ENCODE measurements at places on chromosomes 7 and 10.

DNA sequence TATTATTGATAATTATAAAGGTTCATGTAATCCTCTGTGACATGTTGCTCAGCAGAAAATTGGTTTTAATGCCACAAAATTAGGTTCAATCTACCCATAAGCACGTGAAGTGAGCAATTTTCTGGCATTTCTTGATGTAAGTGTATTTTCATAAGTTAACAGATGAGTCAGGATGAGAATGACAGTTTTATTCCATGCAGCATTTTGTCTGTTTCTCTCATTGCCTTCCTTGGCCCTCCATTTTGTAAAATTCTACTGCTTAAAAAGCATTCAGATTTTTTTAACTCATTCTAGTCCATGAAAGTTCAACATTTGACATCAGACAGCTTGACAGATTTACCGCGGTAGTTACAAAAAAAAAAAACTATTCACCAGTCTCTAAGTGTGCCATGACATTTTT lies 4.0 kb upstream of the GFRA1 start:
- no peak for DNase-seq

GRCh38 chr10:79143879-79144278 lies 75.1 kb downstream of the ZMIZ1 start:
- DNase-seq, result no peak

DNA sequence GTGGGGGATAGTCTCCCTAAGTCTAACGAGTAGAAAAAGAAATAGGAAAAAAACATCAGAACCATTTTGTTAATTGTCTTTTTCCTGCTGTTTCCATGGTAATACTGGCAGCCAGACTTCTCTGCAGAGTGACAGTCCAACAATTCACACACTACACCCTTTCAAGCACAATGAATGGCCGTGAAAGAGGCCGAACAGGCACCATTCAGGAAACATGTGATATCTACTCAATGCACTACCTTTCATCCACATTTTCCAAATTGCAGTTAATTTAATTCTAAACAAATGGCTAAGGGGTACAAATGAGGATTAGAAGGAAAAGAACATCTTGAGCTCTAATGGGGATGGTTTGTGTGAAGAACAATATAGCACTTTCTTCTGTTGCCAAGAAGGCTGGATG lies 358.5 kb upstream of the ANKRD30A start:
- no peak for DNase-seq

DNA sequence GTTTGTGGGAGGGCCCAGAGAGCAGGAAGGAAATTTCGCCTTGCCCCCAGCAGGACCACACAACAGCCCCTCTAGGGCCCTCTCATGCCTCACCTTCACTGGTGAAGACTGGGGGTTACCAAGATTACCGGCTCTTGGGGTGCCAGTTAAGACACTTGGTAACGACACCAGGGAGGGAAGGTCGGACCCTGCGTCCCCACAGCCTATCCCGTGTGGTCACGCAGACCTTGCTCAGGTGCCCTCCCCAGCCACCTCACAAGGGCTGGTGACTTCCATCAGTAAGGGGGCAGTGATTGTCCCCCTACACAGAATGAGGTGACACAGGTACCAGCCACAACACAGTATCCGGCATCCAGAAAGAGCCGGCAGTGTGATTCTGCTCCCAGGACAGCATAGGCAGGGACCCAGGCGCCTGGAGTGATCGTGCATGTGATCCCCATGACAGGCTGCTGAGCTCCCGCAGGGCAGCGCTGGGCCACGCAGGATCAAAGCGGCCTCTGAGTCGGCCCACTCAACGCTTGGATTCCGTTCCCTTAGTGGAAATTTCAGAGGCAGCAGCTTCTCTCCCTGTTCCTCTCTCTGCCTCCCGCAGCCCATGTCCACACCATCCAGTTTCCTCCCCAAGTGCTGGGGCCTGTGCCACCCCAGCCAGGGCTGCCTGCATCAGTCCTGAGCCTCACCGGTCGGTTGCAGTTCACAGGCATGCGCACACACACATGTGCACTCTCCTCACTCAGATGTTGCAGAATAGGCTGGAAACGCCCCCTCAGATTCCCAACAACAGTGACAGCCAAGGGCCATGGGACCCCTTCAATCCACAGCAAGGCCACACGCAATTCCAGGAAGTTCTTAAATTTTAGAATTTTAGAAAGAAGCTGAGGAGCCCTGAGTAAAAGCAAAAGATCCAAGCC lies 35.8 kb downstream of the CAMK2B start:
- peak; percentile 49 for DNase-seq

GRCh38 chr10:25078658-25079431 lies 62.4 kb downstream of the THNSL1 start:
- no peak for DNase-seq

GRCh38 chr10:92486637-92487036 lies 87.3 kb downstream of the IDE start:
- no peak for DNase-seq

- DNase-seq, result no peak
Observed at GRCh38 chr7:36971515-36972139, 247.3 kb upstream of the AOAH start.

- no peak for DNase-seq
Observed at GRCh38 chr10:98226508-98227144, 41.4 kb downstream of the LOXL4 start.

DNA sequence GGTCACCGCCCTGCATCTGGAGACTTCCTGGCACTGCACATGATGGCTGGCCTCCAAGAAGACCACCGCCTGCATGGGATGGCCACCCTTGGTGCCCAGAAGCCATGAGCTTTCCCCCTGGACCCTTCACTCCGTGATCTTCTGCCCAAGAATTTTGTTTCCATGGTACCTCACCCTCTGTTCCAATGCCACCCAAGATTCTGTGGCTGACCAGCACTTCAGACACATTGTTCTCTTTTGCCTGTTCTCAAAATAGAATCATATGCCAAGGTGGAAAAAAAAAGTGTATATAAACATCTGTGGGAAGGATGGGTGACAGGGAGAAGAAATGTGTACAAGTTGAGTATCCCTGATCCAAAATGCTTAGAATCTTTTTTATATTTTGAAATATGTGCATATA lies 12.1 kb downstream of the HTR7 start:
- DNase-seq, result no peak

- DNase-seq, result no peak
Observed at GRCh38 chr10:7856678-7857077, 38.4 kb downstream of the TAF3 start.

- DNase-seq, result no peak
Observed at GRCh38 chr10:73876971-73877370, 2.6 kb upstream of the CAMK2G start.

GRCh38 chr10:110530131-110530831 lies 32.6 kb downstream of the DUSP5 start:
- DNase-seq, result peak; percentile 76

- DNase-seq, result no peak
Observed at GRCh38 chr7:75961218-75961617, 33.2 kb downstream of the TMEM120A start.

GRCh38 chr7:157774495-157774894 lies 437.7 kb downstream of the DNAJB6 start:
- DNase-seq, result no peak

- DNase-seq, result peak; percentile 41
Observed at GRCh38 chr7:157228864-157229422, 90.2 kb downstream of the UBE3C start.

DNA sequence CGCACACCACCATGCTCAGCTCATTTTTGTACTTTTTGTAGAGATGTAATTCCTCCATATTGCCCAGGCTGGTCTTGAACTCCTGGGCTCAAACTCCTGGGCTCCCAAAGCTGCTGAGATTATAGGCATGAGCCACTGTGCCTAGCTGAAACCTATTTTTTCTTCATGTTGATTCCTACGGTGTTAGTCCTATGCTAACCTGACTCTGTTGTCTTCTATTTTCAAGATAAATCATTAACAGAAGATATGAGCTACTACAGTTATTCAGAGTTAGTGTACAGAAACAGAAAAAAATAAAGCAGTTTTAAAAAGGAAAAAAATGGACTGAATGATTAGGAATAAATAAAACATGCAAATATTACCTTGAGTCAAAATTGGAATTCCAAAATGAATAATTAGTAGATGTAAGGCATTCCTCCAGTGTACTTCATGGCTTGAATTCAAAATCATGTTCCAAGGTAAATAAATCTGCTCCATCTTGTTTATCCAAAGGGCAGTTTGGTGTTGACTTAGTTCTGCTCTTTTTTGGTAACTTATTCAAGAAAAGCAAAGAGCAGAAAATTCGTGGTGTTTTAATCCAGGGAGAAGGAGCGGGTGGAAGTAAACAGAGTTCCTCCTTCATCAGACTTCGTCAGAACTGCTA lies 185.8 kb downstream of the CACNB2 start:
- no peak for DNase-seq

DNA sequence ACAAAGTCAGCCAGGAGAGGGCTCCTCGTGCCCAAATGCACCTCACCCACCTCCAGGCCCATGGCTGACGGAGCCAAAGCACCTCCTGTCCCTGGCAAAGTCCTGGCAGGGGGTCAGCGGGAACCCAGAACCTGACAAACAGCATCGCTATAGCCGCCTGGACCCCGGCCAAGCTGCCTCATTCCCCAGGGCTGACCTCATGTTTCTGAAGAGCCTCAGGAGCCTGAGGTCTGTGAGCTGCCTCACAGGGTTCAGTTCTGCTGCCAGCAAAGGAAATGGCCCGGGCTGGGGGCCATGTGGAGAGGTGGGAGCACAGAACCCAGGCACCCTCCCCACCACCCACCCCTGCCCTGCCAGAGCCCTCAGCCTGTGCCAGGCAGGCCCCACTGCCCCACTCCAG lies 4.2 kb upstream of the NANOS1 start:
- DNase-seq, result peak; percentile 96

DNA sequence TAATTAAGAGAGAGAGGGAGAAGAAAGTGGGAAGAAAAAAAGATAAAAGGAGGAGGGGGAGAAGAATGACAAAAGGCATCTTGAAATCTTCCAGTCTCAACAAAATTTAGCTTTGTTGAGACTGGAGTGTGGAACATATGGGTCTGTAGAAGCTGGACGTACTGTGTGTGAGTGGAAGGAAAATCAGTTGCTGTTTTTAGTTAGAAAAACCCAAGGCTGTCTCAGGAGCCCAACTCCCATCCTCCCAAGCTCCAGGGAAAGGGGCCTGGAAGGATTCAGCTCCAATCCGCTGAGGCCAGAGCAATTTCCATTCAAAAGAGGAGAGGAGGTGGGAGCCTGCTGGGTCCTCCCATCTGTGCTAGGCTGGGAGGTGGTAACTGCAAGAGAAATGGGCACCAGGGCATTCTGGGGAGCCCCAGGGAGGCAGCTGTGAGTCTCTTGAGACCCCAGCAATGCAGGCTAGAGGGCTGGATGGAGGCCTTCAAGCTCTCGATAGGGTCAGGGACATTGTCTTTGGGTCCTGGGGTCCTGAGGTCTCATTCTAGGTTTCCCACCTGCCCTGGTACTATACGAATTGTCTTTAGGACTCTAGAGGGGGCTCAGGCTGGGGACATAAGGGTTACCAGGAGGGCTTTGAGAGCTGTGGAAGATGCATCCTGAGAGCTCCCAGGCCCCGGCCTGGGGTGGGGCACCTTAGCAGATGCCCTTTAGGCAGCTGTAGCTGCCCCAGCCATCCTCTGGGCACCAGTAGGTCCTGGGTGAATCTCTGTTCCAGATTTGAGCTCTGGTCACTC lies 21.4 kb downstream of the ADCYAP1R1 start:
- peak; percentile 19 for DNase-seq

- no peak for DNase-seq
Observed at GRCh38 chr7:70042533-70042932, 444.3 kb downstream of the AUTS2 start.
